ENCODE measurements at places on chromosomes 12 and 14. TPM values are rescaled to one million over a fixed set of nuclear protein-coding genes. Genes with fewer than 3 reads are reported as not detected.

The LLPH gene
- total RNA-seq: 6.2 TPM

The AQP6 gene
- total RNA-seq: under 0.01 TPM

The UBR7 gene
- total RNA-seq: 33.2 TPM

The EML1 gene
- total RNA-seq: 8.6 TPM

The GPR68 gene
- 0.89 TPM for total RNA-seq

The KCNH3 gene
- 1.1 TPM for total RNA-seq

The CFL2 gene
- 52.5 TPM for total RNA-seq

The KCNK10 gene
- total RNA-seq: not detected

The PLEKHG7 gene
- total RNA-seq: not detected

The CLIP1 gene
- total RNA-seq: 29.8 TPM

The C12orf50 gene
- total RNA-seq: not detected

The CEBPE gene
- total RNA-seq: not detected

The TRHDE gene
- total RNA-seq: 24.4 TPM

The ARHGDIB gene
- 17.9 TPM for total RNA-seq

The BEGAIN gene
- total RNA-seq: 1.8 TPM

The FAM186B gene
- 0.13 TPM for total RNA-seq

The P3H3 gene
- 49.6 TPM for total RNA-seq

The ADAMTS20 gene
- total RNA-seq: not detected

The KRT79 gene
- 0.16 TPM for total RNA-seq

The ADGRD1 gene
- total RNA-seq: not detected

The AQP5 gene
- not detected for total RNA-seq

The MAP1LC3B2 gene
- 0.13 TPM for total RNA-seq

The MYF6 gene
- total RNA-seq: 0.13 TPM

The TCL1B gene
- total RNA-seq: not detected

The C12orf54 gene
- total RNA-seq: not detected

The DAO gene
- not detected for total RNA-seq

The KRT71 gene
- not detected for total RNA-seq

The TAS2R14 gene
- total RNA-seq: 2.2 TPM

The PRPH gene
- total RNA-seq: 1.5 TPM

The SLC4A8 gene
- 1.3 TPM for total RNA-seq

The RAN gene
- 195 TPM for total RNA-seq

The CD27 gene
- not detected for total RNA-seq

The ST8SIA1 gene
- total RNA-seq: 0.13 TPM

The SLCO1B3 gene
- total RNA-seq: not detected

The GRIP1 gene
- total RNA-seq: 2.4 TPM

The PRH2 gene
- total RNA-seq: not detected

The SERPINA1 gene
- total RNA-seq: 10.3 TPM

The KRT85 gene
- not detected for total RNA-seq

The BIN2 gene
- total RNA-seq: not detected

The AQP2 gene
- not detected for total RNA-seq

The CD163 gene
- total RNA-seq: not detected

The HECTD4 gene
- total RNA-seq: 21.8 TPM

The ARMH4 gene
- 15.8 TPM for total RNA-seq

The TAS2R10 gene
- not detected for total RNA-seq

The IGF1 gene
- total RNA-seq: not detected

The PAH gene
- not detected for total RNA-seq

All from mesangial cell (primary cell).